ENCODE measurements at places on chromosomes 11 and 22. TPM values are rescaled to one million over a fixed set of nuclear protein-coding genes. Genes with fewer than 3 reads are reported as not detected.

Gene GRM5
- 0.06 TPM for total RNA-seq

Gene POU2AF1
- 2.5 TPM for total RNA-seq

Gene GGTLC2
- total RNA-seq = 6.5 TPM

Gene RRP7A
- total RNA-seq = 31.2 TPM

Gene TRIM29
- total RNA-seq = 3.4 TPM

Gene MIEF1
- 24.3 TPM for total RNA-seq

Gene ISX
- total RNA-seq = not detected
